ENCODE measurements at places on chromosomes 11 and 22.

DNA sequence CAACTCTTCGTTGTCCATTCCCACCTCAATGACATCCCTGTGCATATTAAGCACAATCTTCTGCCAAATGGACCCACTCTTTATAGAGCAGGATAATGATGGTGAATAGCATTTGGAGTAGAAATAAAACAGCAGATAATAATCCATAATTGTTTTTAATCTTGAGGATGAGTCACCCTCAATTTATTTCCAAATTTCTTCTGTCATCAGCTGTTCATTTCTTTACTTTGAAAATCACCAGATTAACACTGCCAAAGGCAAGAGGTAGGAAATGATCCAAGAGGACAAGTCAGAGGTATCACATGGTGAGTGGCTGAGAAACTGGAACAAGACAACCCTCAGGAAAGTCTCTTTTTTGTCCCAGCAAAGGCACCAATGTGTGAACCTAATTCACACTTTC lies 7.3 kb upstream of the AMBRA1 start:
- no peak for DNase-seq

- DNase-seq = no peak
Measured at GRCh38 chr22:39722032-39722325, 151.4 kb downstream of the CACNA1I start.

- DNase-seq = no peak
Measured at GRCh38 chr11:127648583-127648982, 648.0 kb upstream of the KIRREL3 start.

- no peak for DNase-seq
Measured at GRCh38 chr11:45237711-45238315, 48.3 kb downstream of the SYT13 start.

GRCh38 chr22:36385491-36386350 lies 2.0 kb downstream of the MYH9 start:
- peak; percentile 75 for DNase-seq

- no peak for DNase-seq
Measured at GRCh38 chr11:77732143-77732542, 88.4 kb downstream of the RSF1 start.

GRCh38 chr22:25898707-25899365 lies 156.8 kb downstream of the MYO18B start:
- DNase-seq = no peak

- DNase-seq = no peak
Measured at GRCh38 chr11:26078231-26078821, 253.6 kb upstream of the ANO3 start.

GRCh38 chr22:50082197-50082715 lies 3.0 kb downstream of the MLC1 start:
- no peak for DNase-seq

GRCh38 chr11:36060926-36061325 lies 117.1 kb downstream of the LDLRAD3 start:
- no peak for DNase-seq

- peak; percentile 14 for DNase-seq
Measured at GRCh38 chr11:121582296-121582695, 129.5 kb upstream of the SORL1-AS1 start.

DNA sequence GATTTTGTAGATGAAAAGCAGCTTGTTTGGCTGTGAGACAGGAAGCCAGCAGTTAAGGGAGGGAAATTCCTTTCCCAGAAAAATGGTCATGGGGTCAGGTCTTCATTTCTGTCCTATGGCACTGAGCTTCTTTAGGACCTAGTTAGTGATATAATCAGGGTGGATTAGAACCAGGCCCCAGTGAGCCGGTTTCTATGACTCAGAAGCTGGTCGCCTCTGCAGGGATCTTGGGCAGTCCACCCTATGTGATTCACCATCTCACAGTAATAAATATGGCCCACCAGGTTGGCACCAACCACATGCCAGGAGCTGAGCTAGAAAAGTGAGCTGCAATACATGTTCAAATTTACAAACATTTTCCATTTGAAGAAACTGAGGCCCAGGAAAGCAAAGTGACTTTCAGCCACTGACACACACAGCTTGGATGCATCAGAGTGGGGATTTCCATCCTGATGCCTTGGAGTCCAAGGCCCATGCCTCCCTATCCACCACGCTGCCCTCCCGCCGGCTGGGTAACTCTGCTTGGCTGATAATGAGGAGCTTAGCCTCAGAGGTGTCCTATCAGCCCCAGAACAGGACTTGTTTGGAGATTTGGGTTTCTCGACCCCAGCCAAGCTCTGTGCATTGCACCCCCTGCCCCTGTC lies 42.0 kb downstream of the CD82 start:
- DNase-seq = peak; percentile 34

DNA sequence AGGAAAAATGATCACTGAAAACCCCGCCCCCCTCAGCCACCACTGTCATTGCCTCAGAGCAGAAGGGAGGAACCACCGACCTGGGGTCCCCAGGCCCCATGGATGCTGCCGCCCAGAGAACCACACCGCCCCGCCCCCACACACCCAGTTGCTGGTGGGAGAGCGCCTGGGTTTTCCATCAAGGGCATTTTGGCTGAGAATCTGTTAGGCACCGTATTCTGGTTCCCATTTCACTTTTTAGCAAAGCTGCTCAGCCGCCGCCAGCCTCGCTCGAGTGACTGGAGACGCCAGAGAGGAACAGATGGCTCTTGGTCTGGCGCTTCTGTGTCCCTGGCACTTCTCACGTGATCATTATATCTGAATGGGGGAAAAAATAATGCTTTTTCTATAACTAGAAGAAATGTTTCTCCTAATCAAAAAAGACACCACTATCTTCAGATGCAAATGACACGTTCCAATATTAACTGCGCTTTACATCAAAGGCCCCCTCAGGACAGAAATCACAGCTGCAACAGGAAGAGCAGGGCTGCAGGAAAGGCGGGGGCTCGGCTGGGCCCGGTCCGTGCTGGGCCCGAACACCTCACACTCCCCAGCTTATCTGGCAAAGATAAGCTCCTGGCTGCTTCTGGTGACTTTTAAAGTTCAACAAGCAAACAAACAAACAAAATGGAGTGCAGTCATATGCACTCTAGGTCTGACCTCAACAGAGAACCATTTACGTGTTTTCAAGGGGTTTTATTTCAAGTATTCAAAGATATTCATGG lies 149.8 kb downstream of the MPPED1 start:
- no peak for DNase-seq

GRCh38 chr11:13143486-13144297 lies 133.9 kb upstream of the BMAL1 start:
- DNase-seq = no peak

DNA sequence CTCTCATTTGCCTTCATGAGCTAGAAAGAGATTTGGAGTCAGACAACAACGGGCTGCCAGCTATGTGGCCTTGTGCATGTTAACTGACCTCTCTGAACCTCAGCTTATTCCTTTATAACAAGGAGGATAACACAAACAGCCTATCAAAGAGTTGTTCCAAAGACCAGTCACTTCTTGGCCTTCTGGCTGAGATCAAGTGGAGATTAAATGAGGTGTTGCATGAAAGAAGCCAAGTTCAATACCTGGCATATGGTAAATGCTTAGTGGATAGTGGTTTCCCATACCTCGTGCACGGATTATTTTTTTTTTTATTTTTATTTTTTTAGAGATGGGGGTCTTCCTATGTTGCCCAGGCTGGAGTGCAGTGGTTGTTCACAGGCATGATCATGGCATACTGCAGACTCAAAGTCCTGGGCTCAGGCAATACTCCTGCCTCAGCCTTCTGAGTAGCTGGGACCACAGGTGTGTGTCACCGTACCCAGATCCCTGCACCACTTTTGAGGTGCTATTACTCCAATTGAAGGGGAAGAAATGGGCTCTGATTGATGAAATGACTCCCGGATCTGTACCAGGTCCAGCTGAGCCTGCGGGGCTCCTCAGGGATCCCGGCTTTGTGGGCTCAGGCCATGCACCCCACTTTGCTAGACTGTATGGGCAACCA lies 4.9 kb downstream of the LGALS1 start:
- DNase-seq = no peak

- no peak for DNase-seq
Measured at GRCh38 chr11:120028897-120029258, 109.0 kb downstream of the TRIM29 start.

- no peak for DNase-seq
Measured at GRCh38 chr11:9992306-9992705, 301.7 kb downstream of the SBF2 start.

GRCh38 chr11:122162095-122162494 lies 46.1 kb upstream of the BLID start:
- DNase-seq = no peak

GRCh38 chr11:7655253-7656217 lies 17.8 kb downstream of the CYB5R2 start:
- no peak for DNase-seq

DNA sequence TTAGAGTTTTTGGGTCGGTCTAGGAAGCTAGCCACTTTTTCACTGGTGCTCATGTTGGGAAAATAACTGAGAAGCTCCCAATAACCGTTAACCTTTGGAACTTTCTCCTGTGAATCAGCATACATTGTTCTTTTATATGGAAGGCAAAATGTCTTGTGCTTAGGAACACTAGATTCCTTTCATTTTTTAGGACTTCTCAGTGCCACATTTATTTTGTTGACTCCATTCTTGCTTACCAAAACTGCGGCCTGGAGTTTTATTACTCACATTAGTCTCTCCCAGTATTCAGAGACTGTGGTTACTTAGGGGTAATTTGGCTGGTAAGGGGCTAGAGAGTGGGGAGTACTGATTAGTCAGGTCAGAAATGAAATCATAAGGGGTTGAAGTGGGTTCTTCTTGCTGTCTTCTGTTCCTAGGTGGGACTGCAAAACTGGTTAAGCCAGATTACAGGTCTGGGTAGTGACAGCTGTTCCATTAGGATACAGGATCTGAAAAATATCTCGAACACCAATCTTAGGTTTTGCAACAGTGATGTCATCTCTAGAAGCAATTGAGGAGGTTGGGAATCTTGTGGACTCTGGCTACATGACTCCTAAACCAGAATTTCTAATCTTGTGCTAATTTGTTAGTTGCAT lies 631.4 kb upstream of the LUZP2 start:
- no peak for DNase-seq

GRCh38 chr11:100851147-100851546 lies 164.1 kb downstream of the ARHGAP42 start:
- no peak for DNase-seq

DNA sequence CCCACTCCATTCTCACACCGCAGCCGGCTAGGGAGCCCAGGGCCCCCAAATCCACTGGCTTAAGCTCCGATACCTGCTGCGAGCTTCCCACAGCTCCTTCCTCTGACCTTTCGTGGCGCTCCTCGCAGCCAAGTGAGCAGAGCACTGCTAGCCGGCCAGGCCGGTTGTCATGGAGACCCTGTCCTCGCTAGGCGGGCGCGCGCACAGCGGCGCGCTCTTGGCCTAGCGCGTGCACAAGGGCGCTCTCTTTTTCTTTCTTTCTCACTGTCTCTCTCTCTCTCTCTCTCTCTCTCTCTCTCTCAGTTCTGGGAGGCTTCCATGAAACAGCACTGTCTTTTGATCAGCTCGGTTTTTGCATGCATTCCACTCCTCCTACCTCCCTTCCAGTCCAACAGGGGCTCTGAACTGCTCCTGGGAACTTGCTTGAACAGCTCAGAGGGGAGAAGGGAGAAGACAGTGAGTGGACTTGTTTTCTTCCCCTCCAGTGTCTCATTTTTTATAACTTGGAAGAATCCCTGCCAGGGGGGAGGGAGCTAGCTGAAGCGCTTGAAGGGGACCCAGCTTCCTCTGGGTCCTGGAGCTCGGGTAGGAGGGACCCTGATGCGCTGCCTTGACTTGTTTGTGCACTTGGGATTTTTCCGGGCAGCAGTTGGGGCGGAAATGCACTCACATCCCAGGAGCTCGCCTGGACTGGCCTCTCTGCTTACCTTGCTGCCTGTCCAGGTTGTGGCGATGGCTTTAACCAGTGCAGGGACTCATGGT lies 100.3 kb upstream of the AKIP1 start:
- no peak for DNase-seq

DNA sequence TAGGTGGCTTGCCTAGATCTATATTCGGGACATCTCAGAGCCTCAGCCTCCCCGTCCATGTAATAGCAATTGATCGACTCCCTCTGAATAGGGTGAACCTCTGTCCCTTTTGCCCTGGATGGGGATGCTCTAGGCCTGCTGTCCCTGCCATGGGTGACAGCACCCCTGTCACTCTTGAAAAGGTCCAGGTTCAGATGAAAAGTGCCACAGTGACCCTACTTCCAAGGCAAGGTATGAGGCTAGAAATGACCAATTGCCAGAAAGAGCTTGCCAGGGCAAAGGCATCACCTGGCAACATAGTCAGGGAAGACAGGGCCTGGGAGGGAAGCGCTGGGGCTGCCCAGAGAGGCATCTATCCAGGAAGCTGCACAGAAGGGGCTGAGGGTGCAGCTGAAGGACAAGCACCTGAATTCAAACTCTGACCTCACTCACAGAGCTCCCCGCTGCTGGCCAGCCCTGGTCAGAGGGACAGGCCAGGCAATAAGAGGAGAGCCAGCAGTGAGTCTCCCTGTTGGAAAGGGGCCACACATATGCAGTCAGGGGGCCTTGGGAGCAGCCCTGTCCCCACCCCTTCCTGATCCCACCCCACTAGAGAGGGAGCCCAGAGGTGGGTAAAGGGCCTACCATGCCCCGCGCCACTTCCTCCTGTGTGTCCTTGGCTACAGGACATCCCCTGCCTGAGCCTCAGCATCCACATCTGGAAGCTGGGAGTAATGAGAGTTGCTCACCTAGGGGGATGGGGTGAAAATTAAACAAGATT lies 9.0 kb upstream of the APOBEC3A start:
- no peak for DNase-seq

DNA sequence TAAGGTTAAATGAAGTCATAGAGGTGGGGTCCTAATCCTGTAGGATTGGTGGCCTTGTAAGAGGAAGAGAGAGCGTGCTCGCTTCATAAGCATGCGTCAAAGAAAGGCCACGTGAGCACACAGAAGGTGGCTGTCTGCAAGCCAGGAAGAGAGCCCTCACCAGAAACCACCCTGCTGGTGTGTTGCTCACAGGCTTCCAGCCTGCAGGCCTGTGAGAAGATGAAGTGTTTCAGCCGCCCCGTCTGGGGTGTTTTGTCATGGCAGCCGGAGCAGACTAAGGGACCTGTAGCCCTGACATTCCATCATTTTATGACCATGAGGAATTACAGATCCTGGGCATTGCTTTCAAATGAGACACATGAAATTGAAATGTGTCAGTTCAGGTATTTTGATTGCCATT lies 32.4 kb downstream of the AP2A2 start:
- no peak for DNase-seq

DNA sequence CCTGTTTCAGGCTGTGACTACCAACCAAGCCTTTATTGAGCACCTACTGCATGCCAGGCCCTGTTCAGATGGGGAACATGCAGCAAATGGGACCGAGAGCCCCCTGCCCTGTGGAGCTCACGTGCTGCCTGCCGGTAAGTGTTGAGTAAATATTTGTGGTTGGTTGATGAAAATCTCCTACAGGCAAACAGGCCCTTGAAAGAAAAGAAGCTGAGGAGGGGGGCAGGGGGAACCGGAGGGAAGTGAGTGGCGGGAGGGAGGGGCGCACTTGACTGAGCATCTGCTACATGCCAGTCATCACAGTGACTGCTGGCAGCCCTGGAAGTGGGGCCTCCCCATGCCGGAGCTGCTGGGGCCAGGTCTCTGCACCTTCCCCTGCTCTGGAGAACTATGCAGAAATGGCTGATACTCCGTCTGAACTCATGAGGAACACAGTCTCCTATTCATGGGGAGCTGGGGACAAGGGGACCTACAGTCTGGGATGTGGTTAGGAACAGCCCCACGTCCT lies 34.2 kb downstream of the MACROD1 start:
- DNase-seq = no peak

- no peak for DNase-seq
Measured at GRCh38 chr11:112650527-112650926, 310.7 kb upstream of the NCAM1 start.

Data from CD4-positive, alpha-beta T cell treated with Interleukin-2 at 100 ng/mL for 4 hours (primary cell).